Hematopoietic multipotent progenitor cell treated with erythropoietin and hydrocortisone succinate and interleukin-3 and kit ligand, for 4 days (in vitro differentiated cells): ENCODE measurements at places on chromosomes 11 and 22.
A peak's percentile ranks its signal among the peaks of the same experiment; 100 is the strongest.

- DNase-seq = no peak
These were observed 44.9 kb downstream of the PACSIN2 start for GRCh38 chr22:42970029-42970428.

DNA sequence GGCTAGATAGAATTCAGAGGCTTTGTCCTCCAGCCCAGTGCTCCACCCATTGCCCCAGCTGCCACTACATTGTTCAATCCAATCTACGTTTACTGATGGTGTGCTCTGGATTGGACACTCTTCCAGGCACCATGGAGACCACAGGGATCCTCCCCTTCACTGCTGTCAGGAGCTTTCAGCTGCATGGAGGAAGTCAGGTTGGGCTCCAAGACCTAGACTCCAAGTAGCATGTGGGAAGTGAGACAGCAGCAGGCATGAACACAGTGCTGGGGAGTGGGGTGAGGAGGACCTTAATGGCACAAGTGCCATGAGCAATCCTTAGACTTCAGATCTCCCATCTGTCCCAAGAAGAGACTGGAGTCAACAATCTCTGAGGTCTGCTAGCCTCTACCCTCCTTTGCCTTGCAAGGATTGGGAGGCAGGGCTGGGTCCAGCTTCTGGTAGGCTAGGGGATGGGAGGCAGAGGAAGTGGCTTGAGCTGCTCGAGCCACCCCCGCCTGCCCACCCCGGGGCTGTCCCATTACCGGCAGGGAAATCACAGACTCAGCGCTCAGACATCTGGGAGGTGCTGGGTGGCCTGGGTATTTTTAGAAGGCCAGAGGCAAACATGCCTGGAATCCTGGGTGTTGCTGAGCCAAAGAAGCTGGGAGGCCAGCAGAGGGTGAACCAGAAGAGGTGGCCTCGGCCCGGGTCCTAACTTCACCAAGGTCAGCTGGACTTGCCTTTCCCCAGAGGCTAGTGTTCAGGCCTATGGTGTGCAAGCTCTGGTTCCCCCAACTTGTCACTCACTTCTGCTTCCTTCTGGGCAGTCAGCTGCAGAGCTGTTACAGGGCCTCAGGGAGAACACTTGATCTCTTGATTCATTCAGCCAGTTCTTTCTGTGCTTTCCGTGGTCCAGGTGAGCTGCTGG, 15.2 kb upstream of the FCHSD2 start:
- DNase-seq = peak; percentile 52

DNA sequence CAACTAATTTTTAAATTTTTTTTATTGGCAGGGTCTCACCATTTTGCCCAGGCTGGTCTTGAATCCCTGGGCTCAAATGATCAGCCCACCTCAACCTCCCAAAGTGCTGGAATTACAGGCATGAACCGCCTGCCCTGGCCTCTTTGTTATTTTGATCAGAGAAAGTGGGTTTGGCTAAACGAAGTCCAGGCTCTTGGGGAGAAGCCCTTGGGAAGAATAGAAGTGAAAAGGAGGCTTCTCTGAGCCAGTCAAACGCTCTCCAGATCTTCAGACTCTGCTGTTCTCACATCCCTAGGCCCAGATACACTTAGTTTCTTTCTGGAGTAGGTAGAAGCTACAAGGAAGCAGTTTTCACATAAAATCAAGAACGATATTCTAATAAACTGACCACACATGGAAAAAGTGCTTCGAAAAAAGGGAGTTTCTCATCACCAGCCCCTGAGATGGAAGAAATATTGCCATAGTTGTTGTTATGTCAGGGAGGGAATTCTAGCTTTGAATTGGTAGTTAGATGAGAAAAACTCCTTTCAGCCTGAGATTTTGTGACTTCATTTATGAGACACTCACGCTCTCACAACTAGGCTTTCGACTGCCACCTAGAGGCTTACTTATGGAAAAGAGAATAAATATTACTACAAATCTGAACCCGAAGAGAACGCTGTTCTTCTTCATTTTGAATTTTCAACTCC, 41.7 kb upstream of the AQP11 start:
- peak; percentile 87 for DNase-seq

DNA sequence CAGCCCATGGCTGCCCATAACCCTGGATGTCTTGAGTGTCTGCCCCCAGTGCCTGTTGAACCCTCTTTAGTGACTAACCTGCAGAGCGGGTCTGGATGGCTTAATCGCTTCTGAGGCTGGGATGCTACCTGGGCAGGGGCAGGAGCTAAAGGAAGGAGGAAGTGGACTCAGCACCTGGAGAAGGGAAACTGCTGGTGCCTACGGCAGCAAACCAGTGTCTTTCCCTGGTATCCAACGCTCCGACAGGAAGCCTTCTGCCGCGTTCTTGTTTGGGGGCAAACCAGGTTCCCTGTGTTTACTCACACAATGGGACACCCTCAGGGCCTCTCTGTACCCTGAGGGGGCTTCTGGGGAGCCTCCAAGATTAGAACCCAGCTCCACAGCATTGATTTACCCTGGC, 38.1 kb upstream of the B3GAT1 start:
- DNase-seq = no peak

DNA sequence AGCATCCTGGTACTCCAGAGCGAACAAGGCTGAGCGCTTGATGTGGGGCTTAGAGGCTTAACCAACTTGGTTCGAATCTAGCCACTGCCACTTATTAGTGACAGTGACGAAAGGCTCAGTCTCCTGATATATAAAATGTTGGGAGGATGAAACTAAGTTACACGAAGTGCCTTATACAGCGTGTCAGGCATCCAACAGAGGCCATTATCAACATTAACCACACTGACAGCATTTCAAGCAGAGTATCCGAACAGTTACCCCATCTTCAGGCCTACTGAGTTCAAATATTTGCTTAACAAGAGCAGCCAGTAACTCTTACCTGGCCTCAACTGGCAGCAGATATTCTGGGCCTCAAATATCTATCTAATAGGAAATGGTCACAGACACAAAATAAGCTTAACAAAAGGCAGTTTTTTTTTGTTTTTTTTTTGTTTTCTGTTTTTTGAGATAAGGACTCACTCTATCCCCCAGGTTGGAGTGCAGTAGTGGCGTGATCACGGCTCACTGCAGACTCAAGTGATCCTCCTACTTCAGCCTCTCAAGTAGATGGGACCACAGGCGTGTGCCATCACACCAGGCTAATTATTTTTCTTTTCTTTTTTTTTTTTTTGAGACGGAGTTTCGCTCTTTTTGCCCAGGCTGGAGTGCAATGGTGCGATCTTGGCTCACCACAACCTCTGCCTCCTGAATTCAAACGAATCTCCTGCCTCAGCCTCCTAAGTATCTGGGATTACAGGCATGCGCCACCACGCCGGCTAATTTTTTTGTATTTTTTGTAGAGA, 2.9 kb downstream of the SERPIND1 start:
- DNase-seq = peak; percentile 49
